ENCODE measurements at places on chromosomes 7 and 10. TPM values are rescaled to one million over a fixed set of nuclear protein-coding genes. Genes with fewer than 3 reads are reported as not detected.

DNA sequence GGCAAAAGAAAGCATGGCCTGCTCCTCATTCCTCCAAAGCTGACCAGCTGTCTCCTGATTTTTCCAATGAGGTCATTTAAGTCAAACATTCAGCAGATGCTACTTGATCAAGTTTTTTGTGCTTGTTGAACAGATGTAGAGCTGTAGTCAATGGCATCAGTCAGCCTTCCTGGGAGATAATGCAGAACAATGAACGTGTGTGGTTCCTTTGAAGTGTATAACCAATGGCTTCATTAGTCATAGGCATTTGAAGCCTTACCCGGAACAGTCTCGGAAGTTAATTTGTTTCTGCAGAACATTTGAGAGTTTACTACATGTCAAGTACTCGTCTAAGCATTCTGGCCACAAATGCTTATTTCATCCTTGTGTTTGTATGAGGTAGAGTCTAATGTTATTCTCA is 227.1 kb downstream of the ADRA2A start:
- DNase-seq = no peak

DNA sequence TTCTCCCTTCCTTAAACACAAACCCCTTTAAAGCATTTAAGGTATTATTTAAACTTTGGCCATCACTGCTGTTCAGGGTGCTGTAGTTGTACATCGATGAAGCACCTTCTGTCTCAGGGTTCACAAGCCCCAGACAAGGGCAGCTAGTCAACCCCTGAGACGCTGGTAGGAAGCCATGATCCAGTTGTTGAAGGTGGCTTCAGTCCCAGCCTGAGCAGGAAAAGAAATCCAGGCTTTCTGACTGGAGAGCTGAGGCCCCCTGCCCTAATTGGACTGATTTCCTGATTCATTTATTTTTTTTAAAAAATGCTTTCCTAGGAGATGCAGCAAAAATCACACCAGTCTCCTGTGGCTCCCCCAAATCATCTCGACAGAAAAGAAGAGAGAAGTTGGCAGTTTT is 15.8 kb downstream of the CPA1 start:
- no peak for DNase-seq

Gene FOXP2
- not detected for total RNA-seq

GRCh38 chr7:36148422-36149065 is 4.5 kb upstream of the EEPD1 start:
- DNase-seq = no peak

Gene NEURL1
- total RNA-seq = 1.2 TPM

Gene ERVW-1
- total RNA-seq = 0.09 TPM

DNA sequence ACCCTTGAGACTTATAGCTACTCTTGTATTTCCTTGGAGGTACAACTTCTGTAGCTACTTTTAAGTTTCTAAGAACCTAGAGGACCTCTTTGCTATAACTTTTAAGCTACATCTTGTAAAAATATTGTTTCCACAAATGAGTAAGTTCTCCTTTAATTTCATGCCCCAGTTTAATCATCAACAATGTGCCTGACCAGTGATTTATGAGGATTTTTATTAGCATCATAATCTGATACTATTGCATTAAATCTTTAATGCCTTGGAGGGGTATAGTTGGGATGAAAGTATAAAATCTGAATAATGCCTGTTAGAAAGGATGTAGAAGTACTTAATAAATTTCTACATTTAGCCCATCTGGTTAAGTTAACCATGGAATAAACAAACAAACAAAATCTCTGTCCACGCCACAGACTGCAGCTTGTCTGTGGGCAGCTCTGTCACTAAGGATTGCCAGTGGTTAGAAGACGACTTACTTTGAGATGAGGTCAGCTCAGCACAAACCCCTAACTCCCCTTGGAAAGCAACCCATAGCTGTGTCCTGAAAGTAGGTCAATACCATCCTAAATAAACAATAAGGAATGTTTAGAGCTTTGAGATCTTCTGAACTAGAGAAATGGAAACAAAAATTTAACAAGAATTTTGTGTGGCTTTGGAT is 18.3 kb downstream of the UBE2D1 start:
- DNase-seq = no peak

Gene FAM25G
- not detected for total RNA-seq
